H1 (cell line): ENCODE measurements at places on chromosomes 16 and 17.

DNA sequence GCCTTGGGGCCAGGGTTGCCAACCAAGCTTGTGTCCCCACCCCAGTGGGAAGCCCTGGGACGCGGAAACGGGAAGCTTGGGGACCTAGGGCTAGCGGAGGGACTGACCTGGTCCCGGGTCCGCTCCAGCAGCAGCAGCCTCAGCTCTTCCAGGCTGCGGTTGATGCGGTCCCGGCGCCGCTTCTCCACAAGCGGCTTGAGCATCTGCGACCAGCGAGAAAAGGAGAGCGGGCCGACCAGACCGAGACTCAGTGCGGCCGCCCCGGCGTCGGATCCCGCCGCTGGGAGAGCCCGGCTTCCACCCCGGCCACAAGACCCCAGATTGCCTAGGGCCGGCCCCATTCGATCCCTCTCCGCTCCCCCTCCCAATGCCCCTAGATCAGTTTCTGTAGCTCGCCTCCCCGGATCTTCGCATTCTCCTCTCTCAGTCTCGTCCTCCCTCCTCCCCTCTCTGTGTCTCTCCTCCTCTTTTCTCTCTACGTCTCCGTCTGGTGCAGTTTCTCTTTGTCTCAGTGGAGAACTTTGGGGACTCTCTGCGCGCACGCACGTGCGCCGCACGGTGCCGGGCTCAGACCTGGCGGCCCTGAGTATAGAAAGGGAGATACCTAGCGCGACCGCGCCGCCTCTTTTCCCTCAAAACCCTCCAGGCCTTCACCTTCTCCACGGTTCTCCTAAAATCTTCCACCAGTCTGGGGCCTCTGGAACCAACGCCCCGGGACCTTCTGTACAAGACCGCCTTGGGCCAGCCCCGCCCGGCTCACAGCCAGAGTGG is 797 bp downstream of the HES7 start:
- no peak overlapping the region for H3K27ac ChIP-seq
- H3K27me3 ChIP-seq = peaks cover 30% of the 10 kb centered on the region
- no peaks in the 10 kb centered on the region for H3K36me3 ChIP-seq
- DNase-seq = peak; percentile 69
- H3K4me1 ChIP-seq = peaks cover 25% of the 10 kb centered on the region

GRCh38 chr16:9909072-9909825 is 273.0 kb downstream of the GRIN2A start:
- H3K27me3 ChIP-seq = no peaks in the 10 kb centered on the region
- DNase-seq = no peak
- H3K36me3 ChIP-seq = no peaks in the 10 kb centered on the region
- H3K4me1 ChIP-seq = no peaks in the 10 kb centered on the region
- H3K27ac ChIP-seq = no peak overlapping the region

GRCh38 chr17:21177854-21178600 is 35.9 kb downstream of the TMEM11 start:
- no peaks in the 10 kb centered on the region for H3K4me1 ChIP-seq
- no peak overlapping the region for H3K4me3 ChIP-seq
- no peak overlapping the region for H3K27ac ChIP-seq
- no peak for DNase-seq

- no peak overlapping the region for H3K4me3 ChIP-seq
- no peaks in the 10 kb centered on the region for H3K27me3 ChIP-seq
- no peak for DNase-seq
- H3K4me1 ChIP-seq = peaks cover 13% of the 10 kb centered on the region
- H3K27ac ChIP-seq = 0 out of 2 replicates have a peak overlapping the region, but pooled peaks have one; percentile 91
Observed at GRCh38 chr17:72474719-72475477, 354.1 kb downstream of the SOX9 start.

- no peak for DNase-seq
- no peaks in the 10 kb centered on the region for H3K36me3 ChIP-seq
- no peak overlapping the region for H3K4me3 ChIP-seq
- H3K4me1 ChIP-seq = no peaks in the 10 kb centered on the region
- H3K27ac ChIP-seq = no peak overlapping the region
Observed at GRCh38 chr16:7946142-7946541, 613.5 kb downstream of the RBFOX1 start.

GRCh38 chr16:17359788-17360390 is 110.9 kb downstream of the XYLT1 start:
- no peaks in the 10 kb centered on the region for H3K4me1 ChIP-seq
- H3K27me3 ChIP-seq = no peaks in the 10 kb centered on the region
- H3K36me3 ChIP-seq = no peaks in the 10 kb centered on the region
- DNase-seq = no peak
- H3K27ac ChIP-seq = no peak overlapping the region
